Astrocyte (in vitro differentiated cells and primary cell): ENCODE measurements at places on chromosomes 2 and 18.

DNA sequence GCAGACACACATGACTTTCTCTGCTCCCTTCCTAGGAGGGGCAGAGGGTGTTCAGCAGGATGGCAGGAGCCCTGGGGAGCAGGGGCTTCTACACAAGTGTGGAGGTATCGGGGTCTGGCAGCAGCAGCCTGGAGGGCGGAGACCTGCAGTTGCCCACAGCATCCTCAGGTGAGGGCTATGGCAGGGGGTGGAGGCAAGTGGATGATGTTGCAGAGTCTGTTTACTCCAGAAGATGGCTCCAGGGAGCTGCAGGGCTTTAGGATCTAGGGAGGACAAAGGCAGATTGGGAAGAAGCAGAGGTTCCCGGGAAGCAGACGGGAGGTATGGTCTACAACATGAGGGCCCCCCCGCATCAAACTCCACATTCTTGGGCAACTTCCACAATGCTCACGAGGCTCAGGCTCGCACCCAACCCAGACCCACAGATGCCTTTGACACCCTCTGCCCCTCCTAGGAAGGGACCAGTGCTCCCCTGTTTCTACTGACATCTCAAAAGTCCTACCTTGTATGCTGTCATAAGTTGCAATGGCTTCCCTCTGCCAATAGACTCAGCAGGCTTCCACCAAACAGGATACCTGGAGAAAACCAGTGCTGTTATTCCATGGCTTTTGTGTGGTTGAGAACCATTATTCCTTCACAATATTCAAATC is 12.0 kb upstream of the ATP6V1C2 start:
- DNase-seq = no peak

DNA sequence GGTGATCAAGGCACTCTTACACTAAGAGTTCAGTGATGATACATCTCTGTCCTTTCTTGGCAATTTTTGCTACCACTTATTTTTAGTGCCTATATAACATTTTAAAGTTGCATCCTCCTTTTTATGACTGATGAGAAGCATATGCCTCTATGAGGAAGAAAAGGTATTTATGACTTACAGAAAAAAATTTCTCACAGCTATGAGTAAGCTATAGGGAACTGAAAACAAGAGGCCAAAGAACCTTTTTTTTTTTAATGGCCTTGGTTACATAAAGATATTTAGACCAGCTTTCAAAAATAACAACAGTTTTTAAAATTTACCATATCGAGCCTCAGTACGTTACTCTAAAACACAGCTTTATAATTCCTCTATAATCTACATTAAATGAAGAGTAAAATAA is 21.3 kb downstream of the MBD5 start:
- DNase-seq = no peak

GRCh38 chr2:26576565-26577441 is 64.4 kb downstream of the CIB4 start:
- no peak for DNase-seq

DNA sequence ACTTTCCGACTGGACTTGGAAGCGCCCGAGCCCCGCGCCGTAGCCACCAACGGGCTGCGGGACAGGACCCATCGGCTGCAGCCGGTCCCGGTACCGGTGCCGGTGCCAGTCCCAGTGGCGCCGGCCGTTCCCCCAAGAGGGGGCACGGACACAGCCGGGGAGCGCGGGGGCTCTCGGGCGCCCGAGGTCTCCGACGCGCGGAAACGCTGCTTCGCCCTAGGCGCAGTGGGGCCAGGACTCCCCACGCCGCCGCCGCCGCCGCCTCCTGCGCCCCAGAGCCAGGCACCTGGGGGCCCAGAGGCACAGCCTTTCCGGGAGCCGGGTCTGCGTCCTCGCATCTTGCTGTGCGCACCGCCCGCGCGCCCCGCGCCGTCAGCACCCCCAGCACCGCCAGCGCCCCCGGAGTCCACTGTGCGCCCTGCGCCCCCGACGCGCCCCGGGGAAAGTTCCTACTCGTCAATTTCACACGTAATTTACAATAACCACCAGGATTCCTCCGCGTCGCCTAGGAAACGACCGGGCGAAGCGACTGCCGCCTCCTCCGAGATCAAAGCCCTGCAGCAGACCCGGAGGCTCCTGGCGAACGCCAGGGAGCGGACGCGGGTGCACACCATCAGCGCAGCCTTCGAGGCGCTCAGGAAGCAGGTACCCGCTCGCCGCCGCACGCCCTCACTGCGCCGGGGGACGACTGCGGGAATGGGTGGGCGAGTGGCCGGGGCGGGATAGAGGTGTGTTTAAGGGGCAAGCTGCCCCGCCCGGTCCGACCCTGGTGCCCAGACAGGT is 713 bp downstream of the ATOH8 start:
- peak; percentile 42 for DNase-seq

GRCh38 chr2:219279916-219280516 is 850 bp downstream of the DNAJB2 start:
- DNase-seq = no peak

GRCh38 chr2:164935118-164936101 is 19.9 kb downstream of the SLC38A11 start:
- no peak for DNase-seq

DNA sequence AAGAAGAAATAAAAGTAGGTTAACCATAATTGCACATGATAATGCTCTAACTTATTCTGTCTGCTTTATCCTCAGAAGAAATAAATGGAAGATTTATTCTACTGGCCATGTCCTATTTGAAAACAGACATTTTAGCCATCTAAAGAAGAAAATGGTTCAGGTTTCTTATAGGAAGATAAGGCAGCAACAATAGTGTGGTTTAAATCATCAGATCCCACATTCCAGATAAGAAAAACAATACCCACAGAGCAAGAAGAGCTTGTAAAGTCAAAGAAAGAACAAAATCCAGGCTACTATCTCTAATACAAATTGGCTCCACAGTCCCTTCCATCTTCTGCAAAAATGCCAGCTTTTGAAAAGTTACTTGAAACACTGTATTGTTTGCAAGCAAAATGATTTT is 49.3 kb downstream of the L3MBTL4 start:
- DNase-seq = no peak

- no peak for DNase-seq
Observed at GRCh38 chr18:79760881-79761280, 36.9 kb upstream of the KCNG2 start.

DNA sequence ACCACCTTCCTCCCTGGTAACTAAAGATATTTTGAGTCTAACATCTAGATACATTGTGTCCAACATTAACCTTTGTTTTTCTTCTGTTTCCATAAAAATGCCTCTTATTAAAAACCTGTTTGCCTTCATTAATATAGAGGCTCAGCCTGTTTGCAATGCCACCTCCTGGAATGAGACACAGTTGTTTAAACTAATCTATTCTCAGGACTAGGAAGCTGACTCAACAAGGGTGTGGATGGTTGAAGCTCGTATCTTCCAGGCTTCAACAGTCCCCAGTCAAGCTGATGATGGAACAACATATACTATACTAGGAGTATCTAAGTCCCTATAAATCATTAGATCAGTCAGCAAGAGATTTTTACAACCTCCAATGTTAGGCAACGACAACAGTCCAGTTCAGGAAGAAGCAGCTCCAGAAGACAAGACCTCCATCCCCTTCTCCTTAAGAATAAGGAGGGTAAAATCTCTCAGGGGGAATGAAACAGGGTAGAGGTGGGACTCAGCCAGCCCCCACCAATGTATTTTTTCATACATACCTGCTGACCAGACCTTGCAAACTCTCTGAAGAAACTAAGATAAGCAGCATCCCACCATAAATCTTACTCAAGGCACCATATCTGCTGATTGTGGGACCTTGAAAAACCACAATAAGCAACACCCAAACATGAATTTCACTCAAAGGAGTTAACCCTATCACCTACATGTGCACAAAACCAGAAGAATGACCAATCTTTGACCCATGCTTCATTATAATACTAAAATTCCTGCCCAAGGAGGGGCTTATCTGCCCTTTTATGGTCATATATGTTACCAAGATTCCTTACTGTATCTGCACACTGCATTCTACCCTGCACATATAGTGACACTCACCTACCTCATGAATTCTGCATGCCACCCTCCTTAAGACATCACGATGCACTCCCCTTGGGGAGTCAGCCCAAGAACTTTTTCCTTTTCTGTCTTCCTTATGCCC is 21.4 kb downstream of the ZNF24 start:
- DNase-seq = no peak

DNA sequence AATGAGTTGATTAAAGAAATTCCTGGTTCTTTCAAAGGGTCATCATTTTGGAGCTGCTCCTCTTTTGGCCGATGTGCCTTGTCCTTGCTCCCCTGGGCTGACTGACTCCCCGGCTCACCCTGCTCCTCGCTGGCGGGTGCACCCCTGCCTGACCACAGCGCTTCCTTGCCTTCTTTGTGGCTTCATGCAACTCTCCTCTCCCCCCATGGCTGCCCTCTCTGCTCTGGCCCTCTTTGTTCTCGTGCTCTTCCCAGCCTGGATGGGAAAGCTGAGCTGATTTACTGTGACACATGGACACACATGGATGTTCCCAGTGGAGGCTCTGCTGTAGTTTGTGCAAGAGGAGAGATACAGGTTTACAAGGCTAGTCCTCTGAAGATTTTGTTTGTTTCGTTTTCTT is 234.6 kb downstream of the HAUS1 start:
- DNase-seq = no peak

DNA sequence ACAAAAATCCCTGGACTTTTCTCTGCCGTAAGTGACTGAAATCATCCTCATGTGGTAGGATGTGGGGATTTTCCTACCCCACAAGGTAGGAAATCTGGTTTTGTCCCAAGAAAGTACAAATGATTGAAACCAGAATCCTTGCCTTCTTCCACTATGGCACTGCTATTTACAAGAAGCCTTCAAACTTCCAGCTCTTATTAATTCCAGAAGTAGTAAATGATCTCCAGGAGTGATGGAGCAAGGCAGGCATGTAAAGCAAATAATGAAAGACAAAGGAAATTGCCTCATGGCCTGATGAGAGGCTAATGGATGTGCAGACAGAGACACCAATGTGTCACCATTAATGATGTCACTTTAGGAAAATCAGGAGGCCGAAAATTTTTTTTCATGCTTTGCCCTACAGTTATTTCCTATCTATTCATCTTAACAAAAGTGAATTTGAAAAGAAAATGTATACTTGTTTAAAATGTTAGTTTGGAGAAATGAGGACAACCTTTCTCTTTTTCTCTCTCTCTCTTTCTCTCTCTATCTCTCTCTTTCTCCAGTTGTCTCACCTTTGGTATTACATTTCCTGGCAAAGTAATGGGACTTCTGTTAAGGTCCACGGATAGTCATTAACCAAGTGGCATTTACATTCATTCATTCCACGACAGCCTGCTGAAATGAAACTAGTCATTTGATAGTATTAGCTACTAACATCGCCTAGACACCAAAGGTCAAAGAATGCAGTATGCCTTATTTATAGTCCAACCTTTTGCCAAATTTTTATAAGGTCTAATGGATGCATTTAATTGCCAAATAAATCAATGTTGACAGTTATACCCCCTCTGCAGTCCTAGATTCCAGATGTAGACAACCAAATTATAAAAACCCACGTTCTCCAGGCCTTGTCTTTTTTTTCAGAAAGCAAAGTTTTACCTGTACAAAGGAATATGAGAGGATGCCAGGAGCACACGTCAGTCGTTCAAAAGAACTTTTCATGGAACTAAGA is 5.0 kb upstream of the EVA1A start:
- DNase-seq = no peak

DNA sequence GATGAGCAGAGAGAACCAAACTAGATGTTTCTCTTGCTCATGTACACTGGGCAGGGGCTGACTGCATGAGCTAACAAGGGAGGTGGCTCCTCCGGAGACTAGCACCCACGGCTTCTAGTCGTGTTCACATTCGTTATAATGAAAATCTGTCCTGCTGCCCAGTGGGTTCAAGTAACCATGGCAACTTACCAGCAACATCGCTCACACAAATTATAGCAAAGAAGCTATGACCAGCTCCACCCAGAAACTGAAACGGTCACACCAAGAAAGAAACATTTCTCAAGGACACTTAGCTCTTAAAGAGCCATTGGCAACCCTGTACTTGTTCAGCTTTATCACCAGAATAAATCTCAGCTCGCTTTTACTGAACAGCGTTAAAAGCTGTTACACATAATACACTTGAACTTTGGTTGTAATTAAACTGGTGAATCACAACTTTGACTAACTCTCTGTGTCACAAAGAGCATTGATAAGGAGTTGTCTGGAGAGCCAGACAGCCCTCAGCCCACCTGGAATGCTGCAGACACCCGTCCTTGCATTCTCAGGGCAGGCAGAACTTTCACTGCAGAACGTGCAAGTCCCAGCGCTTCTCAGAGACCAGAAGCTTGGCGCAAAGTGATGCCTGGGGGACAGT is 141.2 kb downstream of the PID1 start:
- DNase-seq = peak; percentile 58

- DNase-seq = peak; percentile 81
Observed at GRCh38 chr2:112623913-112624777, 21.6 kb upstream of the SLC20A1 start.

DNA sequence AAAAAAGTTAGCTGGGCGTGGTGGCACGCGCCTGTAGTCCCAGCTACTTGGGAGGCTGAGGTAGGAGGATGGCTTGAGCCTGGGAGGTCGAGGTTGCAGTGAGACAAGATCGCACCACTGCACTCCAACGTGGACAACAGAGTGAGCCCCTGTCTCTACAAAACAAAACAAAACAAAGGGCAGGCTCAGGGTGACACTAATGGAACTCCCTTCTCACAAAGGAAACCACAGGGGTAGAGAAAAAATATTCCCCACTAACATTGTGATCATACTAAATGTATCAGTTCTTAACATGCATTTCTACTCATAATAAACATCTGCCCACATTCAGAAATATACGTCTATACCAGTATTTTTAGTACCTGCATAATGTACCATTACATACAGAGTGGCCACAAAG is 21.1 kb downstream of the STAM2 start:
- DNase-seq = no peak

DNA sequence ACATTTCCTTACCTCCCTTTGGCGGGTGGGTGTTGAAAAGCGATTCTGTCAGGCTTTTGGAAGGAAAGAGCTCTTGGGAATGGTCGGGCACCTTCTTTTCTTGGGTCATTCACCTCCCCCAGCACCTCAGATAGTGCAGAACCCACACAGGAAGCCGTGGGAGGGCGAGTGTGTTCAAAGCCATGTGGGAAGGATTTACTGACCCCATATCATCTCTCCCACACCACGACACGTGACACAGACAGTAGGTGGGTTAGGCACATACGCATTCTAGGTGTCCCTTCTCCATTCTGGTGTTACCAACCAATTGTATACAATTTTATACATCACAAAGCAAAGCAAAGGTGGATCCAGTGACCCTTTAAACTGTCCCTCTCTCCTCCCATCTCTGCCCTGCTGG is 263.7 kb upstream of the REV1 start:
- DNase-seq = no peak
